ENCODE measurements at places on chromosomes 4 and X.
A peak's percentile ranks its signal among the peaks of the same experiment; 100 is the strongest.

DNA sequence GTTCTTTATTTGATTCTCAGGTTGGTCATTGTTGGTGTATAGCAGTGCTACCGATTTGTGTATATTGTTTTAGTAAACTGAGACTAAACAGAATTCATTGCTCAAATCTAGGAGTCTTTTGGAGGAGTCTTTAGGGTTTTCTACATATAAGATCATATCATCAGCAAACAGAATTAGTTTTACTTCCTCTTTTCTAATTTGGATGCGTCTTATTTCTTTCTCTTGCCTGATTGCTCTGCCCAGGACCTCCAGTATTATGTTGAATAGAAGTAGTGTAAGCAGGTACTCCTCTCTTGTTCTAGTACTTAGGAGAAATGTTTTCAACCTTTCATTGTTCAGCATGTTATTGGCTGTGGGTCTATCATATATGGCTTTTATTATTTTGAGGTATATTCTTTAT lies 92.6 kb downstream of the IQCM start:
- DNase-seq, result no peak

DNA sequence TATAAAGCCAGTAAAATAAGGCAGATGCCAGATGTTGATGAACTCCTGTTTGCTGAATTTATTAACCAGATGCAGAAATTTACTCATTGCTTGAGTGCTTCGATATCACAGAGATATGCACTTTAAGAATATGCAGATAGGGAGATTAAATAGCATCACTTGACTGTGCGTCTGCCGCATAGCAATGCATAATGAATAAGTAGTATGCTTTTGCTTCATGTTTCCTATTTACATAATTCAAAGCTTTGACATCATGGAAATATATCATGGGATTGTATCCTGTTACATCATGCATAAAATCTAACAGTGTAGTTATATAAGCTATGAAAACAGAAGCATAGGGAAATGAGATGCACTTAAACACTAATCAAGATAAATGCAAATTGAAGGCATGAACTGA lies 45.9 kb downstream of the VEGFC start:
- no peak for DNase-seq

DNA sequence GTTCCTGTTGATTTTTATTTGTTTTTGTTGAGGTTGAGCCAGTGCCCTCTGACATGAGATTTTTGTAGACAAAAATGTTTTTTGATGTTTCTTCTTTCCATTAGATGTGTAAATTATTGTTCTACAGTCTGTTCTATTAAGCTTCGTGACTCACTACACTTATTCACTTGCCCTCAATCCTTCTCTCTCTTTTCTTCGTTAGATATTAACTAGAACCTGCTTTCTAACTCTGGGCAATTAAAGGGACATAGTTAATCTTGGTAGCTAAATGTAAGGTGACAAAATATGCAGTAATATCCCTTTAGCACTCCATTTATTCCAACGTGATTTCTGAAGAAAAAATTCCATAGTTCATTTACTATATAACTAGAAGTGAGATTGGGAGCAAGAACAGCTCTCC lies 333.9 kb downstream of the PDHA2 start:
- no peak for DNase-seq

DNA sequence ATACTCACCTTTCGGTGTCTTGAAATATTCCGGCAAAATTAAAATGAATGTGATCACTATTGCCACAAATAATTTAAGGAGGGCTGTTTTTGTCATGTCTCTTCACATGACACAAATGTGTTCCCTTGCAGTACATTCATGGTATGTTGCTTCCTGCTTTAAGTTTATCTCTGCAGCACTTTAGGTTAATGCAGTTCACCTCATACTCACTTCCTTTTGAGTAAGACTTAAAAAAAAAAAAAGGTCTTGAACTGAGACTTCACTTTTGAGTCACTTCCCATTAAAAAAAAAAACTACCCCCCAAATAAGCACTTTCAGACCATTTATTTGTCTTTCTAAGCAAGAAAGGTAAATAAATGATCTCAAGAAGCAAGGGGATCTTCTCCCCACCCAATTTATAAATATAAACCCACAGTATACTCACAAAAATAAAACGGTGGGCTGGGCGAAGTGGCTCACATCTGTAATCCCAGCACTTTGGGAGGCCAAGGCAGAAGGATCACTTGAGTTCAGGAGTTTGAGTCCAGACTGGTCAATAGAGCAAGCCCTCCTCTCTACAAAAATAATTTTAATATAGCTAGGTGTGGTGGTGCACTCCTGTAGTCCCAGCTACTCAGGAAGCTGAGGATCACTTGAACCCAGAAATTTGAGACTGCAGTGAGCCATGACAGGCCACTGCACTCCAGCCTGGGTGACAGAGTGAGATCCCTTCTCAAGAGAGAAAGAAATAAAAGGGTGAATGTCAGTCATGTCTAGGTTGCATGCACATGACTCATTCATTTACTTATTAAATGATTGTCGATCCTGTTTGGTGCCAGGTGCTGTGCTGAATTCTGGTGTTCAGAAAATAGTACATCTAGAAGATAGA lies at the start of gene TMEM156:
TMEM156 (minus strand) TSS at position 192 of the 868 bp plus-strand sequence; CDS start at position 96, 96 bp downstream.
- DNase-seq, result peak; percentile 81

DNA sequence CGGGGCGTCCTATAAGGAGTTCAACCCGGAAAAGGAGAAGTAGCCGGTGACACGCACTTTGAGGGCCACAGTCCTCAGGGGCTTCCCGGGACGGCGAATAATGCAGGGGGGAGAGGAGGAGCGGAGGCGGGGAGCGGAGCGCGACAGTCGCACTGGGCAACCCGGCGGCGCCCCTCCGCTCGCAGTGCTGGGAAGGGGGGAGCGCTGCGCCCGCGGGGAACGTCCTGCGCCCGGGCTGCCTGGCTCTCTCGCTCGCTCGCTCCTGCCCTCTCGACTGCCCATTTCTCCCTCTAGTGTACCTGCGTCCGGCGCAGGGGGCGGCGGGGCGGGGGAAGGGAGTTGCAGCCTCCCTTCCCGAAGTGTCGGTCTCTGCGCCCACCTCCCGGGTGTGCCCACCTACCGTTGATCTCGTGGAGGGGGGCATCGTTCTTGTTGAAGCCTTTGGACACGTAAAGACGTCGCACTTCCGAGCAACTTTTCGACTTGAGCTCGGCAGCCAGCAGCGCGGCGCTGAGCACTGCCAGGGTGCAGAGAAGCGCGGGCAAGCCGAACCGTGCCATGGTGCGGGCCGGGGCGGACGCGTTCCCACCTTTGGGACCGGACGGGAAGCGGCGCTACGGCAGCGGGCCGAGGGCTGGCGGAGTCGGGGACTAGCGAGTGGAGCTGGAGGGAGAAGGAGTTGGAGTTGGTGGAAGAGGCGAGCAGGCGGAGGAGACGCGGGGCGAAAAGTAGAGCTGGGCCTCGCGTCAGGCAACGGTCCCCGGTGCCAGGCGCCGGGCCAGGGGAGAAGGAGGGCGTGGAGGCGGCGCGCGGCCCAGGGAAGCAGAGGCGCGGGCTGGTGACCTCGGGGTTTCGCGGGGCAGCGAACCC lies 648 bp downstream of the GPC4 start:
- DNase-seq, result no peak

DNA sequence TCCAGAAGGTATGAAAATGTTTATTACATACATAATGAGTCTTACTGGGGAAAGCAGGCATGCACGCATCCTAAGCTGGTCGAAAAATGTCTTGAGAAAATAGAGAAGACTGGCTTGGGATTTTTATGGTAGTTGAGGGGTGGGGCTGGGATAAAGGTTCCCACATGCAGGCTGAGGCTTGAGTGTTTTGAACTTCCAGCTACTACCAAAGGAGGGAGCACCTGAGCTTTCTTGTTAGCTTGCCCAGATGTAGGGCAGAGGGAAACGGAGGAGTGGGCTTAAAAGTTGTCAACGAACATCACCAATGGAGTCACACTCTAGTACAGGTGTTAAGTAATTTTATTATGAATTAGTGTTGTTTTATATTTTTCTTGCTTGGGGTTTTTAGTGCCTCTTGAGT lies 39.6 kb upstream of the SRPX start:
- no peak for DNase-seq

- no peak for DNase-seq
Measured at GRCh38 chr4:77251751-77252150, 94.7 kb downstream of the CCNG2 start.

- no peak for DNase-seq
Measured at GRCh38 chrX:21529771-21530170, 128.4 kb downstream of the KLHL34 start.

GRCh38 chrX:31280580-31280979 lies 208.7 kb upstream of the FTHL17 start:
- no peak for DNase-seq

DNA sequence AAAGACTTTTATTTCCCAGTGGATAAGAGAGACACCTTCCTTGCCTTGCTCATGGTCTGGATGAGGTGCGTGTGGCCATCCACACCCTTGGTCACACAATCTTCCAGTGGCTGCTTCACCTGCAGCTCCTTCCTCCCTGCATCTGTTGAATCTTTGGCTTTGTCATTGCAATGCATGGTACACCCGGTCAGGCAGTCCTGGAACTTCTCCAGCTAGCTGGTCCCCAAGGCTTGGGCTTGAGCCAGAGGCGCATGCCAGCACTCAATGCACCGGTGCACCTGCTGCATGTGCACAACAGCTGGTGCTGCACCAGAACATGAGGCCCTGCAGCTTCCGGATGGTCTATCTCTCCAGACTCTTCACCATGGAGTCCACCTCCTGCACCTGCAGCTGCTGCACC lies 31.7 kb downstream of the SCML1 start:
- no peak for DNase-seq

GRCh38 chr4:177632481-177632880 lies 190.2 kb upstream of the AGA start:
- no peak for DNase-seq

GRCh38 chr4:187732524-187732923 lies 263.0 kb upstream of the ZFP42 start:
- DNase-seq, result no peak

DNA sequence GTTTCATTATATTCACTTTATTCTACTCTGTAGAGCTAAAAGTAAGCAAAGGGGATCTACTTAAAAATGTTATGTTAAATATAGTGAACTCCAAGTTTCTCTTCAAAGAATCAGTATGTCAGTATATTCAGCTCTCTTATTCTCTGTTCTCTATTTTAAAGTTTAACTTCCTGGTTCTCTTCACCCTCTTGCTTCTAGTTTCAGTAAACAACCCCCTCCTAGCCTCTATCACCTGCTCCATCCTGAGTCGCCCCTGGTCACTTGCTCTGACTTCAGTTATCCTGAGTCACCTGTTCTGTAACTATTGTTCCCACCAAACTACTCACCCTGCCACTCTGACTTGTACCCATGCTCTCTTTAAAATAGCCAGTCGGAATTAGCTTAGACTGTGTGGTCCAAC lies 180.9 kb upstream of the AADAT start:
- no peak for DNase-seq
